ENCODE measurements at places on chromosomes 16 and 17.

DNA sequence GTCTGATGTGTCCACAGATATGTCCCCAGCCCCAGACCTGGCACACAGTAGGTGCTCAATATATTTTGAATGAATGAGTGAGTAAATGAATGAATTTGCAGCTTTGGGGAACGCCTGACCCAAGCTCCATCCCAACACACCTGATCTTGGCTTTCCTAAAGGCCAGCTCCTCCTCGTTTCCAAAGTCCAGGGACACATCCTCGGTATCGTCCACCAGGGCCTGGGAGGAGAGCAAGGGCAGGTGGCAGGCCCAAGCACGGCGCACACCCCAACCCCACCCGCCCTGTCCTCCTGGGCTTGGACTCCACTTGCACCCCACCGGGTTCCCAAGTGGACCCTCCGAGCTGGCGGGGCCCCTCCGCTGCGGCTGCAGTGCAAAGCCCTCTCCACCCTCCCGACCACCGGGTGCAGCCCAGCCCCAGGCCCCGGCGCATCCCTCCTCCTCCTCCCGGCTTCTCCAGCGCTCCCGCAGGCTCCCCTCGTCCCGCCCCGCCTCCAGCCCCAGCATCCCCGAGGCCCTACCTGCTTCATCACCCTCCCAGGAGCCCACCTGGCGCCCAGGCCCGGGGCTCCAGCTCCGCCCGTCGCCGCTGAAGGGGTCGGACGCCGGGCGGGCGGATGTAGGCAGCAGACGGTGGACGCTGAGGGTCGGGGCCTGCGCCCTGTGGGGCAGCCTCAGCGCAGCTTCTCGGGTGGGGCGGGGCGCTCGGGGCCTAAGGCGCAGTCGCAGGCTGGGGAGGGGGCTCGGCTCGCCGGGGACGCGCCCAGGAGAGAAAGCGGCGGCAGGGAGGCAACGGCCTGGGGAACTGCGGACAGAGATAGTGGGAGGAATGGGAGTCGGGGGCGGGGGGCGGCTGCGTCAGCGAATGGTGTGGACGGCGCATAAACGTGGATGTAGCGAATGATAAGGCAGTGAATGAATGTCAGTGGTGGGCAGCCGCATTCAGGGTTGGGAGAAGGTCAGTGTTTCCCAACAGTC, at the start of gene TVP23A:
TSS of gene TVP23A (minus strand) at position 832 of the 979 bp plus-strand sequence. CDS start at position 531, 301 bp downstream.
- DNase-seq, result no peak

DNA sequence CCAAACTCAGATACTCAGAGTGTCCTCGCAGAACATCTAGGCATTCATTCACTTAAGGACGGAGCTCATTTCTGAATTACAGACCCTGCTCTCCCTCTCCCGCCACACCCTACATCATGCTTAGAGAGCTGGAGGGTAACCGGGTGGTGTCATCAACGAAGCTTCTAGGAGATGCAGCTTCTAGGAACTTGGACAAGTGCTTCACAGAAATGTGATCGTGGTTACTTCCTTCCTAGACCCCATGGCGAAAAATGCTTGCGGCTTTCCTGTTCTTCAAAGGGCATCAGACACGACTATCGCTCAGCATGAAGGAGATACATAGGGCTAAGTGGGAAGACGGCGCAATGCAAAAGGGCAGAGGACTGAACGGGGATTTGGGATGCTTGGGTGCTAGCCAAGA, 126.8 kb downstream of the ZFHX3 start:
- no peak for DNase-seq

DNA sequence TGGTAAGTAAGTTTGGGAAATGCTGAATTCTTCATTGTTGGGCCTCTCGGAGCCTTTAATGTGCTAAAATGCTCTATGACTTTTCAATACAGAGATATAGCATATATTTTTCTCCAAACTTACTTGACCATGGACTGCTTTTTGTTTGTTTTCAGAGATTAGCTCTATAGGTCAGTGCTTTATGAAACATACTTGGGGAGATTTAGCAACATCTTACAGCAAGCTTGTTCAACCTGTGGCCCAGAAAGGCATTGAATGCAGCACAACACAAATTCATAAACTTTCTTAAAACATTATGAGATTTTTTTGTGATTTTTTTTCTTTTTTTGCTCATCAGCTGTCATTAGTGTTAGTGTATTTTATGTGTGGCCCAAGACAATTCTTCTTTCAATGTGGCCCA, 1.0 kb upstream of the KRTAP3-1 start:
- DNase-seq, result no peak

DNA sequence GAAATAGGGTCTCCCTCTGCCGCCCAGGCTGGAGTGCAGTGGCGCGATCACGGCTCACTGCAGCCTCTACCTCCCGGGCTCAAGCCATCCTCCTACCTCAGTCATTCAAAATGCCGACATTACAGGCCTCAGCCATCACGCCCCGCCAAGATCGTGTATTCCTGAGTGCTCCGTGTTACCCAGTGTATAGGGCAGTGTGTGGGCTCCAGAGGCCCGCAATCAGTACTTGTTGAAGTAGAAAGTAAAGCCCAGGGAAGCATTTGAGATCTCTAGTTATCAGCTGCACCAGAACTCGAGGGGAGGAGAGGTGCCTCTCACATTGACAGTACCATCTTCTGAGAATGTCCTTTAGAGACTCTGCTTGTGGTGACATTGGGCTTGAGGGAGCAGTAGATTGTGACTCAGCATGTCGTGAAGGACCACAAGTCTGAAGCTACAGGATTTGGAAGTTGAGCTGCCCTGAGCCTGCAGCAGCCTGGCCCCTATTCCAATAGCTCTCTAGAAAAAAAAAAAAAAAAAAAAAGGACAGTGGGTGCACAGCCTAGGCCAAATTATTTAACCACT, 1.1 kb upstream of the PRPSAP1 start:
- DNase-seq, result no peak

- no peak for DNase-seq
These were observed 19.2 kb downstream of the DCUN1D3 start for GRCh38 chr16:20880867-20881502.

DNA sequence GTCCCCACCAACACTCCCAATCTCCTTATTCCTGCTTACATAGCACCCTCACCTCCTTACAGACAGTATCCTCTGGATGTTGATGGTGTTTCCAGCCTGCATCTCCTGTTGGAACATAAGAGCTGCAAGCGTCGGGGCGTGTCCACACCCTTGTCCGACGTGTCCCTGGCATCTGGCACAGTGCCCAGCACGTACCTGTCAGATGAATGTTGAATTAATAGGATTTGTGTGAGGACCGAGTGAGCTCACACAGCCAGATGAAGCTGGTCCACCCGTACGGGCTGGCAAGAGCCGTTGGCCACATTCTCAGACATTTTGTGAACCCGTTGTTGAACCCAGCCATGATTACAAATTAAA, 12.2 kb upstream of the CBX4 start:
- peak; percentile 21 for DNase-seq

- no peak for DNase-seq
These were observed 10.0 kb downstream of the TRPV3 start for GRCh38 chr17:3547628-3548027.

All from NCI-H187 treated with DMSO at 0.1 percent for 48 hours (cell line).